ENCODE measurements at places on chromosomes 6 and 20. TPM values are rescaled to one million over a fixed set of nuclear protein-coding genes. Genes with fewer than 3 reads are reported as not detected.

The ZNF512B gene
- 30.0 TPM for polyA plus RNA-seq

DNA sequence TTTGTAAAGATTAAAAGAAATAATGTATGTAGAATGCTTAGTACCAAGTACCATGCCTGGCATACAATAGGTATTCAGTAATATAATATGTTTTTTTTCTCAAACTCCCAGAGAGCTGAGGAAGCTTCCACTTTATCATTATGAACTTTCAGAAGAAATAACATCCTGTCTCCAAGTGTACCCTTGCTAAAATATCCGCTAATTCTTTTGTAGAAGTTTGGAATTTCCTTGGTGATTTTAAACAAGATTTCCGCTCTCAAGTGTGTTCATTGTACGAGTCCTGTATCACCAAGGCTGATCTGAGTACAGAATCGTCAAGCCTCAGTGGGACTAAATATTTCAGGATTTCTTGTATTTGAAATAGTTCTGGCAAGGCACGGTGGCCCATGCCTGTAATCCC, 16.1 kb upstream of the RNF144B start:
- H3K4me1 ChIP-seq = no peaks in the 10 kb centered on the region
- no peak overlapping the region for H3K4me3 ChIP-seq
- no peaks in the 10 kb centered on the region for H3K36me3 ChIP-seq
- peak overlapping the region; percentile 50 for H3K27ac ChIP-seq
- no peak for DNase-seq

The PI3 gene
- not detected for polyA plus RNA-seq

The FOXC1 gene
- 0.90 TPM for polyA plus RNA-seq

GRCh38 chr20:39145921-39146320, 183.8 kb downstream of the DHX35 start:
- no peaks in the 10 kb centered on the region for H3K36me3 ChIP-seq
- H3K4me1 ChIP-seq = no peaks in the 10 kb centered on the region
- no peak overlapping the region for H3K27ac ChIP-seq

GRCh38 chr6:113488061-113488460, 369.1 kb upstream of the MARCKS start:
- H3K4me3 ChIP-seq = no peak overlapping the region
- H3K27me3 ChIP-seq = no peaks in the 10 kb centered on the region
- no peaks in the 10 kb centered on the region for H3K36me3 ChIP-seq
- DNase-seq = no peak

DNA sequence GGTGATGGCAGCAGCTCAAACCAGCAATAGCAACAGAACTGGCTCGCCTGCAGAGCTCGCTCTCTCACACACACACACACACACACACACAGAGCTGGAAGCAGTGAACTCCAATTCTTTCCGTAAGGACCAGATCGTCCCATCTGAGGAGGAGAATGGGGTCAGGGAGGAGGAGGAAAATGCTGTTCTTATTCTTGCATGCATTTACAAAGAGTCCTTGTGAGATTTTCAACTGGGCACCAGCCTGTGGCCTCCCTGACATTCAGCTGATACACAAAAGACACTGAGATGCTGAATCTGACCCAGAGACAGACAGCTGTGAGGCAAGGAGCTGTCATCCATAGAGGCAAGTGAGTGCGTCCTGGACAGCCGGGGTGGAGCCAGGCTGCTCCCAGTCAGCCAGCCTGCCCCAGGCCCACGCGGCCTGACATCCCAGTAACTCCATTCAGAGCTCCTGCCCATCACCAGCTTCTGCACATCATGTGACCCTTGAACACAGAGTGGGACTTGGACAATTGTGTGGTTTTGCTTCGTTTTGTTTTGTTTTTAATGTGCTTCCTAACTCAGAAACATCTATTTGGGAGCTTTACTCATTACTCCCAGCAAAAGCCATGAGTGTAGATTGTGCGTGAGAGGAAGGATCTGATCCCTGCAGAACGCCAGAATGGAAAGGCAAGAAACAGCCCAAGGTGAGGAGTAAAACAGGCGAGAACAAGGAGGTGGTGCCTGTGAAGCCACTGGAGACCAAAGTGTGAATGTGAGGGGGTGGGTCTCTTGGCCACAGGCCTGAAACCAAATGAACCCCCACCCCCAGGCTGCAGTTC, 2.1 kb downstream of the SERPINB9 start:
- H3K4me1 ChIP-seq = peaks cover 66% of the 10 kb centered on the region
- H3K27me3 ChIP-seq = peaks cover 8% of the 10 kb centered on the region

The INSM1 gene
- polyA plus RNA-seq = 2.0 TPM

- no peak overlapping the region for H3K4me3 ChIP-seq
- H3K27me3 ChIP-seq = no peaks in the 10 kb centered on the region
- no peak for DNase-seq
- H3K36me3 ChIP-seq = no peaks in the 10 kb centered on the region
- no peak overlapping the region for H3K27ac ChIP-seq
Observed at GRCh38 chr6:27834384-27834783, 77.8 kb downstream of the OR2B2 start.

The OR2J3 gene
- polyA plus RNA-seq = not detected

DNA sequence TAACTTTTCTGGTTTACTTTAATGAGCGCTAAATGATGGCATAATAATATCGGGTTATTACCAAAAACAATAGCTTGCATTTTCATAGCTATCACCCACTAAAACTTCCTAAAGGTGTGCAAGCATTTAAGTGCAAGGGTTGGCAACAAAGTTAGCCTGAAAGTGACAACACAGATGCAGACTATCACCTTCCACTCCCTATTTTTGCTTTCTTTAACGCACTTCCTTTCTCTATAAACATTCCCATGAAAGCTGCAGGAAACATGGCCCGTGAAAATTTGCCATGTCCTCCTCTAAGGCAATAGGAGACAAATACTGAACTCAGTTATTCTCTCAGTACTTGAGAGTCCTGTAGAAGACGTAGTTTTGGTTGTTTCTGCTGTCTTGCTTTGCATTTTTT, 2.7 kb downstream of the MYCT1 start:
- H3K36me3 ChIP-seq = no peaks in the 10 kb centered on the region
- H3K27ac ChIP-seq = no peak overlapping the region
- H3K4me3 ChIP-seq = no peak overlapping the region
- no peaks in the 10 kb centered on the region for H3K4me1 ChIP-seq
- H3K27me3 ChIP-seq = no peaks in the 10 kb centered on the region

GRCh38 chr20:58139849-58140786, 88.3 kb downstream of the ANKRD60 start:
- DNase-seq = no peak
- H3K4me1 ChIP-seq = peaks cover 2% of the 10 kb centered on the region
- H3K27ac ChIP-seq = no peak overlapping the region
- no peak overlapping the region for H3K4me3 ChIP-seq

- H3K27me3 ChIP-seq = no peaks in the 10 kb centered on the region
- no peak for DNase-seq
- no peak overlapping the region for H3K27ac ChIP-seq
- H3K4me1 ChIP-seq = no peaks in the 10 kb centered on the region
- no peak overlapping the region for H3K4me3 ChIP-seq
Observed at GRCh38 chr20:14378326-14378725, 40.9 kb upstream of the FLRT3 start.

DNA sequence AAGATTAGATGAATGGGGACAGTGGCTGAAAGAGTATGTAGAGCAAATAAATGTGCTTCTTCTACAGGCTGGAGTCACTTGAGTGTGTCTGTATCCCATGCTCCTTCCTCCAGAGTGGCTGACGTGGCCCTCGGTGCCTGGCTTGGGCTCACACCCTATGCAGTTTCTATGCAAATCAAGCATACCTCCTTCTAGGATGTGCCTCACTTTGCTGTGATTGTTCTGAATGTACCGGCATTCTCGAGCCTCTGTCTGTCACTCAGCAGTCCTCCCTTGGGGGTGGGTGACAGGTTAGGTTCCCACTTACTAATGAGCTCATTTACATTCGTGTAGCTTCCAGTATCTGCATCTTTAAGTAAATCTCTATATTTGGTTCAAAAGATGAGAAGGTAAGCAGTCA, 55.1 kb upstream of the HDDC2 start:
- no peak overlapping the region for H3K4me3 ChIP-seq
- peaks cover 2% of the 10 kb centered on the region for H3K27me3 ChIP-seq
- H3K27ac ChIP-seq = no peak overlapping the region
- no peak for DNase-seq

- no peak for DNase-seq
- H3K4me1 ChIP-seq = peaks cover 17% of the 10 kb centered on the region
- H3K27ac ChIP-seq = no peak overlapping the region
- no peaks in the 10 kb centered on the region for H3K27me3 ChIP-seq
Observed at GRCh38 chr6:156814036-156814581, 36.9 kb downstream of the ARID1B start.

The ITPA gene
- 43.5 TPM for polyA plus RNA-seq

DNA sequence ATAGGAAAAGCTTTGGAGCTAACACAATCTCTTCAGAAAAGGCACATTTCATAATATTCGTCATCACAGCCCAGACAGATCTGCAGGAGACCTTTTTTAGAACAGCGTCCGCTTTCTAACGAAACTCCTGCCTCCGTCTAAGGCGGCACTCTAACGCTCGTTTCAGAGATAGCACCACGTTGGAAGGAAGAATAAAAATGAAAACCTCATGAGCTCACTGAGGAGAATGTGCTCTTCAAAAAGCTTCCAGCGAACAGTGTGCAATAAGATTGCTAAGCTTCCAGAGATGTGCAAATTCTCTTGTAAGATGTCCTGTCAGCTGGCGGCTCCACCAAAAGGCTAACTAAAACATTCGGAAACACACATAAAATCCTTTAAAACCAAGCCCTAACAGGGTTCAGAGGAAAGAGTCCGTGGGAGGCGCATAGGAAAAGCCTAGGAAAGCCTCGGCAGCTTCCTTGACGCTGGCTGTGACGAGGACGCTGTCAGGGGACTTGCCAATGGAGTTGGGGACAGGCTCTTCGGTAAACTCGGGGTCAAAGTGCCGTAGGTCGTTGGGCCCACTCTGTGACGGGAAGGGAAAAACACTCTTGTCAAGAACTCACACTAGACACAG, 117.6 kb upstream of the SLC2A12 start:
- H3K36me3 ChIP-seq = no peaks in the 10 kb centered on the region
- no peaks in the 10 kb centered on the region for H3K27me3 ChIP-seq
- peak overlapping the region; percentile 76 for H3K4me3 ChIP-seq
- DNase-seq = no peak

The TMEM244 gene
- polyA plus RNA-seq = not detected
